Activated CD8-positive, alpha-beta memory T cell treated with anti-CD3 and anti-CD28 coated beads for 1 hour (primary cell): ENCODE measurements at places on chromosomes 12 and 14.

GRCh38 chr12:15563663-15564062, 225.5 kb downstream of the EPS8 start:
- no peak for DNase-seq

- no peak for DNase-seq
Observed at GRCh38 chr12:53410951-53411350, 12.7 kb upstream of the AMHR2 start.

DNA sequence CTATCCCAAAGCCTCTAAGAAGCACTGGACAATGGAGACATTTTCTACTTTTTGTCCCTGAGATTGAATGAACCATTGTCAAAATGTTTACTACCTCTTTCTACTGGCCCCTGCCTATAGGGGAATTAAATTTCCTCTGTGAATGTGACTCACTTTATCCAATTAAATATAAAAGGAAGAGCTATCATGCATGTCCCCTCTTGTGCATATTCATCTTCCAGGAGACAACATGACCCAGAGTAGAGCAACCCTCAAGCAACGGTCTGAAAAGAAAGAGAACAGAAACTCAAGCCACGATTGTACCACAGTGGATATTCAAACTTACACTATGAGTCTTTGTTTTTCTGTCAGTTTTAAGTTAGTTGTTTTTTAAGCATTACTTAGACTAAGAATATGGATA, 938.4 kb upstream of the ATXN7L3B start:
- no peak for DNase-seq

DNA sequence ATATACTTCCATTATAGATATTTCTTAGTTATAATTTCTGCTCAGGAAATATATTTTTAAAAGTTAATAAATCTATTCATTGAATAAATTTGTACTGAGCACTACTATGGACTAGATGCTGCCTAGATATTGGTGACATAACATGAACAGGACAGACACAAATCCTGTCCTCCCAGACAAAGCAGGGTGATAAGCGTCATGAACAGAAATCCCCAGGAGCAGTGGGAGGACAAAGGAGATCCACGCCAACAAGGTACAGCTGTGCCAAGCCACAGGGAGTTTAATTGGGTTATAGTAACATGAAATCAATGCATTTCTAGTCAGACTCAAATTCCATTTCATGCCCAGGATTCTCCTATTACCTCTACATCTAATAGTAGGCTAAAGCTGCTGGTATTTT, 171.8 kb upstream of the CPNE8 start:
- DNase-seq, result no peak

- DNase-seq, result no peak
Observed at GRCh38 chr12:544941-545635, 85.3 kb downstream of the B4GALNT3 start.

DNA sequence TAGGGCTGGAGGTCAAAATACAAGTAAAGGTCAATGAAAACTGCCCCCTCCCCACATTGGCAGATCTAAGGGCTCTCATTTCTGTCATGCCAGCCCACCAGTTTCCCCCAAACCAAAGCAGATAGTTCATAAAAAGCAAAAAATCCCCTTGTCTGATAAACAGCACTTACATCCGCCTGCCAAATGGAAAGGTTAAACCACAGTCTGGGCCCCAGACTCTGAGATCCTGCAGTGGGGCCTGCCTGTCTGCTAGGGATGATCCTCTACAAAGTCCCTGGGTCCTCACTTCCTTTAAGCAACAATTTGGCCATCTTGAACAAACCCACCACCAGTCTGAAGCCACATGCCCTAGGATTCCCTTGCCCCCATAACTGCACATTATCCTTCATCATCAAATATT, 9.7 kb upstream of the RPS26 start:
- DNase-seq, result no peak

- DNase-seq, result no peak
Observed at GRCh38 chr14:90726656-90727055, 89.6 kb downstream of the TTC7B start.

GRCh38 chr12:19643635-19644034, 204.3 kb downstream of the AEBP2 start:
- no peak for DNase-seq

DNA sequence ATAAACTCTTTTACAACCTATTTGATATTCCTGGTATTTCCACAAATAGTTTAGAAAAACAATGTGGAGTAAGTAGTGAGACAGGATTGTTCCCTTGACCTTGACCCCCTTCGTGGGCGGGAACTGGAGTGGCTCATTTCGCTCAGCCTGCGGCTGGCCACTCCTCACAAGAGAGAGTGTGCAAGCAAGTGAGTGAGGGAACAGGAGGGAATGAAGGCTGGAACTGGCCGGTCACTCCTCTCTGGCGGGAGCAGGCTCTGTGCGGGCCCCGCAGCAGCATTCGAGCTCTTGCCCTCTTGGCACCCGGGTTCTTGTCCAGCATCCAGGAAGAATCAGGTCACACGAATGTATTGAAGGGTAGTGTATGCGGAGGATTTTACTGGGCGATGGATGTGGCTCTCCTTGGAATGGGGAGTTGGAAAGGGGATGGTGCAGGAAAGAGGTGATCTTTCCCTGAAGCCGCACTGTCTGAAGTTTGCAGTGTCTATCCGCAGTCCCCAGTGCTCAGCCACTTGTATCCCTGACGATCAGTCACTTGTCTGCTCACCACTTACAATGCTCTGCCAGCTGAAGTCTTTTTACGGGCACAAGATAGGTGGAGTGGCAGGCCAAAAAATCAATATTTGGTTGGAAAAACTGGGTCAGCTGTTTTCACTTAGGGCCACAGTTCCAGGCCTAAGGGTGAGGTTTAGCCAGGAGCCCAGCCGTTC, 28.0 kb upstream of the TXNRD1 start:
- DNase-seq, result no peak

DNA sequence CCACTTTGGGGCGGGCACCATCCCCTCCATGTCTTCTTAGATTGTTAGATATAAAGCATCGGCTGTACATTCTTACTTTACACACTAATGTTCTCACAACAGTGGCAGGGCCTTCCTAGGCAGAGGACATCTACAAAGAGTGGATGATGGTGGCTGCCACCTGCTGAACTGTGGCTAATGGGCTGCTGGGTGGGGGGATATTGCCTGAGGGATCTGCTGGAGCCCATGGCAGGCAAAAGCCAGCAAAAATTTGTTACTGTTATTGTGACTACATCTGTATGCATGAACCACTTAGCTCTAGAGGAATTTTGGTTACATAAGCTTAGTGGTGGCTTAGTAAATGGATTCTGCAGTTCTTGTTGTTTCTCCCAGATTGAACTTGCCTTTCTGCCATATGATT, 52.6 kb downstream of the DIP2B start:
- DNase-seq, result no peak

DNA sequence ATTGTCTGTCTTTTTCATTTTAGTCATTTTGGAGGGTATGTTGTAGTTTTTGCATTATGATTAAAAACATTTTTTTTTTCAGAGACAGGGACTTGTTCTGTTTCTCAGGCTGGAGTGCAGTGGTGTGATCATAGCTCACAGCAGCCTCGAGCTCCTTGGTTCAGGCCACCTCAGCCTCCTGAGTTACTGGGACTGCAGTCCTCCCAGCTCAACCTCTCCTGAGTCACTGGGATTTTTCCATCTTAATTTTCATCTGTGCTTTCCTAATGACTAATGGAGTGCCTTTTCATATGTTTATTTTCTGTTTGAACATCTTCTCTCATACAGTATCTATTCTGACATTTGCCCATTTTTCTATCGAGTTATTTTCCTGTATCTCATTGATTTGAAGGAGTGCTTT, 52.6 kb downstream of the DYRK2 start:
- no peak for DNase-seq

DNA sequence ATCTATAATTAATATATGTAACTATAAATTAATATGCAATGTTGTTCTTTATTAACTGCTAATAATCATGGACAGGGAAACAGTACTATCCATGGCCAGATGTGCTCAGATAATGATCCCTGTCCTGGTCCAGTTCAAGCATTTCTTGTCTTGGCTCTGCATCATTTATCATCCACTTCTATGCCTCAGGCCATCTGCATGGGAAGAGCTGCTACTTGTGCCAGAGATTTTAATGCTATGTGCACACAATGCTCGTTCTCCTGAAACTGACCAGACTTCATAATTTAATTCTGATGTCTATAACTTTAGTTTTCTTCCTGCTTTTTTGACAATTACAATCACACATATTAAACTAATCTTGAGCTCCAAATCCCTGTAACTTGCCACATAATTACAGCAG, 11.2 kb upstream of the TMX1 start:
- no peak for DNase-seq

GRCh38 chr14:74846168-74846567, 29.8 kb downstream of the PROX2 start:
- DNase-seq, result no peak

GRCh38 chr14:22646570-22647254, 2.6 kb upstream of the OR6J1 start:
- DNase-seq, result no peak

DNA sequence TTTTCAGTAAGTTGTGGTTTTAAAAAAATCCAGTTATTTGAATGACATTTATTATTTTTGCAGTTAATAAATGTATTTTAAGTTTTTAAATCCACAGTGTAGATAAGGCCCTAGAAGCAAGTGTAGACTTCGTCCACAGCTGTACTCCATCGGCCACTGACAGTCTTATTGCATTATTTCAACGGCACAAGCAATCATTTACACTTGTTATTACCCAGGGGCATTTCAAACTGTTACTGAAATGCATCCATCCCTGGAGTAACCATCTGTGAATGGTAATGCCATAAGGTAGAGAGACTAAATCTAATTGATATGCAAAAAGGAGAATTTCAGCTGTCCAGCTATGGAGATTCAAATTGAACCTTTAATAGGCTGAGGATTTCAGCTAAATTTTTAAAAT, 48.4 kb downstream of the BICD1 start:
- DNase-seq, result no peak

DNA sequence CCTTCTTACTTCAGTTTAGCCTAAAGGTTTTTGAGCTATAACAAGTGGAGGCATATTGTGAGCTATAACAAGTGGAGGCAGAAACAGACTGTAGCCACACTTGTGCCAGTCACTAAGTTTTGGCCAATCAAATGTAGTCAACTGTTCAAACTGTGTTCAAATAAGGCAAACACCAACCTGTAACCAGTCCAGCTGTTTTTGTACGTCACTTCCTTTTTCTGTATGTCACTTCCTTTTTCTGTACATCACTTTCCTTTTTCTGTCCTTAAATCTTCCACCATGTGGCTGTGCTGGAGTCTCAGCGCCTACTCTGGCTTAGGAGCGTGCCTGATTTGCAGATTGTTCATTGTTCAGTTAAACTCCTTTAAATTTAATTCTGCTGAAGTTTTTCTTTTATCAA, 79.7 kb downstream of the FUT8 start:
- DNase-seq, result no peak

- DNase-seq, result no peak
Observed at GRCh38 chr12:52221912-52222457, 11.1 kb upstream of the KRT7 start.

DNA sequence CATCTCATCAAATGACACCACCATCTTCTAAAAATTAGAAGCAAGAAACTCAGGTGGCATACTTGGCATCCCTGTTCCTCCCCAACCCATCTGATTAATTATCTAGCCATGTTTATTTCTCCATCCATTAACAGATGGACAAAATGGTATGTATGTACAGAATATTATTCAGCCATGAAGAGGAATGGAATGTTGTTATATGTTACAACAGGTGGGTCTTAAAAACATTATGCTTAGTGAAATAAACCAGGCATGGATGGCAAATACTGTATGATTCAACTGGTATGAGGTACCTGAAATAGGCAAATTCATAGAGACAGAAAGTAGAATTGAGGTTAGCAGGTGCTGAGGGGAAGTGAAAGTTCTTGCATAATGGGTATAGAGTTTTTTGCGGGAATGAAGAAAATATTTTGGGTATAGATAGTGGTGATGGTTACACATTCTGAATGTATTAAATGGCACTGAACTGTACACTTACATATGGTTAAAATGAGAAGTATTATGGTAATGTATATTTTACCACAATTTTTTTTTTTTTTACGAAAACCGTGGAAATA, 17.5 kb downstream of the YY1 start:
- DNase-seq, result no peak

DNA sequence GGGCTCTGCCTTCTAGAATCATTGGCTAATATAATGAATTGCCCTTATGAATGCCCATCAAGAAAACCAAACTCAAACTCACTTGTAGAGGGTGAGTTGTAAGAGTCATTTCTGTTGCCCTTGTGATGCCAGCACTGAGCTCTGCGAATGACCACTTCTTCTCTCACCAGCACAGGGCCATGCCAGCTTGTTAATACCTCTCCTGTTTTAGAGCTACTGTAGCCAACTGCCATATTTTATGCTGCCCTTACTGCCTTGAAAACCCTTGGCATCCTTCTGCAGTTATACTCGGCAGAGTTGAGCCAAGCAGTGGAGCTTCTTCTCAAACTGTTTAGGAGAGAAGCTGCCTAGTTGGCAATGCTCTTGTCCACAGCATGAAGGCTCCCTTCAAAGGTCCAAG, 8.1 kb downstream of the KRT75 start:
- DNase-seq, result no peak

DNA sequence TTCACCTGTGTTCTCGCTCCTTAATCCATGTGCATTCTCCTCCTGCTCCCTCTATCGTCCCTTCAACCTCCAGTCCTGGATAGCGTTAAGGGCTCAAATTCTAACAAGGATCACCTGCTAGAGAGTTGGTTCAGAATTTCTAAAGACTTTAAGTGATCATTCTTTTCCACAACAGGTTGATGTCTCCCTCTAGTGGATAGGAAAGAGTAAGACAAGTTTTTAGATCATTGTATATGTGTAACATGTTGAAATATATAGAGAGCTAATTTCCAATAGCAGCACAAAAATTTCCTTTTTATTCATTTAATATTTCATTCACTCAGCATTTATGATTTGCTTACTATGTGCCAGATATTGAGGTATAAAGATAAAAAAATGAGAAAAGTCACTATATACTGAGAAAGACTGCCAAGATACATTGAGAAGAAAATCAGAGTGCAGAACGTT, 9.3 kb upstream of the ESR2 start:
- no peak for DNase-seq

DNA sequence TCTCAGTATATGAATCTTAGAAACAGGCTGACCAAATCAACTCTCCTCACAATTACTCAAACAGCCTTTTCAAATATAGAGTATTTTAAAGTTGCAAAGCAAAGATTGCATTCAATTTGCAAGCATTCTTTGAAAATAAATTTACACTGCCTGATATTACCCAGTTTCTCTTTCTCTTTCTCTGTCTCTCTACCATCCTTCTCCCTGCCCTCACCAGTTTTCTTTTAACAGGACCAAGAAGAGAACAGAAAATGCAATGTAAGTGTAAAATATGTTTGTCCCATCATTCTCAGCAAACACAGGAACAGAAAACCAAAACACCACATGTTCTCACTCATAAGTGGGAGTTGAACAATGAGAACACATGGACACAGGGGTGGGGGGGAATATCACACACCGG, 520.3 kb upstream of the USP15 start:
- no peak for DNase-seq

DNA sequence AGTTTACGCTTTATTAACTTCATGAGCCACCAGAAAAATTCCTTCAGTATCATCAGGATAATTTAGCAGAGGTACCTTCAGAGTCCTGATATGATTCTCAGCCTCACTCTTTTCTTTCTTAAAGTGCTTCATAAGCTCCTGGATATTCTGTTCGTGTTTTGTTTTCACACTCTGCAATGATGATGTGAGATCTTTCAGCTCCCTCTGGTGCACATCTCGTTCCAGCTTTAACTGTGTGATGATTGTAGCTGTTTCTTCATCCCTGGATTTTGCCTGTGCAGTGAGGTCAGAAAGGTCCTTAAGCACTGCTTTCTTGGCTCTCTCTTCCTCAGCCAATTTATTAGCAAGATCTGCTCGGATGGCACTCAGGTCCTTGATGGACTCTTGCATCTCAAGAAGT, 156.7 kb downstream of the CEP128 start:
- DNase-seq, result no peak
